Endothelial cell (in vitro differentiated cells): ENCODE measurements at places on chromosomes 1 and 21.

DNA sequence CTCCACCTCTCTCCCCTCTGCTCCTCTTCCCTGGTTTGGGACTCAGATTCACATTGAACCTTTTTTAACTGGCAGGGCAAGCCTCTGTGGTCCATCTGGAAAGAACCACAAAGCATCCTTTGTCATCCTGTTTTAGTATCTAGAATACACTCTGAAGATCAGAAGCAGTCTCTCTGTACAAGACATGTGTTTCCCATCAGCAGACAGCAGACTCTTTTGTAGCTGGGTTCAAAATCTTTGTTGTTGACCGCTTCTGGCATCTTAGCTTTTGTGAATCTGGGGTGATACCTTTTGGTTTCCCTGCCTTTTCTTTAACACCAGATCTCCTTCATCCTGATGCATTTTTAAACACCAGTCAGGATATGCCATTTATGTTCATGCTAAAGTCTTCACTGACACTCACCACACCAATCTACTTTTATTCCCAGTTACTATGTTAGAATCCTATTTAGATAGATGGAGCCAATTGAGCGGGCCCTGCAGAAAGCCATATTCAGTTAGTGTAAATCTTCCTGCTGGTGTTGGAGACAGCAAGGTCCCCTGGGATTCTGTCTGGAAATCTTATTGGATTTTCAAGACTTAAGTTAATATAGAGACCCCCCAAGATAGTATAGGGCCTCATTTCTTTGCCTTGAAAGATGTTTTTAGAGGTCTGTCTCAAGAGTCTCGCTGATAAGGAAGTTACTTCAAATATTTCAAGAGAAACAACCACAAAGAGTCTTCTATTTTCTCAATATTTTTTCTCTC lies 51.1 kb downstream of the ST6GALNAC3 start:
- no peak for DNase-seq

DNA sequence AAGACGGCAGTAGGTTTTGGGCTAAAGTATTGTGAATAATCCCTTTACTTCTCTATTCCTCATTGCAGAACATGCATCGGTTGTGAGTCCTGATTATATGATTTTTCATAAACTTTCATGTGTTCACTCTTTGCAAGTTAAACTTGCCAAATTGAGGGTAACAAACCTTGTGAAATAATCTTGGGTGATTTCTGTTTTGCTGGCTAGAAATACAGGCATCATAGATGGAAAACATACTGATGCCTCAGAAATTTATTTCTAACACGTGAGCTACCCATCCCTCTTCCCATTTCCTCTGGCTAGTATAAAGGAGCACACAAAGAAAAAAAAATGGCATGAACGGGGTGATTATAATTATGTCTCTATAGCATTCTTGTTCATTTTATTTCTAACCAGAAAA lies 39.6 kb downstream of the RGS5 start:
- no peak for DNase-seq

DNA sequence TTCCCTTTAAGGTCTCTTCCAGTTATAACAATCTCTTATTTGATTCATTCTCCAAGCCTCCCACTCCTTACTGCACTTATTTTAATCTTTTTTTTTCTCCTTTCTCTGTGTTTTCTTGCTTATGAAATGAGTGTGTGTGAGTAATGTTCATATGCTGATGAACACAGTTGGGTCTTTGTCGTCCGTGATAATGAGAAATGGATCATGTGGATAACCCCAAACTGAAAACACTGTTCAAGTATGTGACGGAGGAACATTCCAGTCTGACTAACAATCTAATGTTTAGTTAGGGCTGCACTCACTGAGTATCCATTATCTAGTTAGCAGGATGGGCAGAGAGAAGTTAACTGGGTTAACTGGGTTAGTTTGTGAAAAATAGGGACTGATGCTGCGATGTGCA lies 253.1 kb upstream of the DUSP10 start:
- DNase-seq, result no peak

DNA sequence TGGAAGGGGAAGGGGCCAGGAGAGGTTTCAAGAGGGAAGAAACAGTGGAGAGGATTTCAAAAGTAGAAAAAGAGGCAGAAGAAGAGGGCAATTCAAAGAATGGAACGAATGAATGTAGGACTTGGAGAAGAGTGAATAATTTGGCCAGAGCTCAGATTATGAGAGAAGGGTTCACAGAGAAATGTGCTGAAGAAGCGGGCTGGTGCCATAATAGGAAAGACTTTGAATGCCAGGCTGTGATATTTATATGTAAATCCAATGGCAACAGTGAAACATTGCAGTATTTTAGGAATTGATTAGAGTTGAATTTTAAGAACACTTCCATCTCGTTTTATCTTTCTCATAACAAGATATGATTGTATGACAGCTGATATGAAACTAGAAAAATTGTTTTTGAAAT lies 36.0 kb upstream of the ANGPTL7 start:
- no peak for DNase-seq

GRCh38 chr1:160646711-160647328 lies at the start of gene SLAMF1:
Gene SLAMF1, minus strand, starts transcription at chr1:160647044. Its CDS starts 99 bp downstream, at chr1:160646945.
- no peak for DNase-seq

DNA sequence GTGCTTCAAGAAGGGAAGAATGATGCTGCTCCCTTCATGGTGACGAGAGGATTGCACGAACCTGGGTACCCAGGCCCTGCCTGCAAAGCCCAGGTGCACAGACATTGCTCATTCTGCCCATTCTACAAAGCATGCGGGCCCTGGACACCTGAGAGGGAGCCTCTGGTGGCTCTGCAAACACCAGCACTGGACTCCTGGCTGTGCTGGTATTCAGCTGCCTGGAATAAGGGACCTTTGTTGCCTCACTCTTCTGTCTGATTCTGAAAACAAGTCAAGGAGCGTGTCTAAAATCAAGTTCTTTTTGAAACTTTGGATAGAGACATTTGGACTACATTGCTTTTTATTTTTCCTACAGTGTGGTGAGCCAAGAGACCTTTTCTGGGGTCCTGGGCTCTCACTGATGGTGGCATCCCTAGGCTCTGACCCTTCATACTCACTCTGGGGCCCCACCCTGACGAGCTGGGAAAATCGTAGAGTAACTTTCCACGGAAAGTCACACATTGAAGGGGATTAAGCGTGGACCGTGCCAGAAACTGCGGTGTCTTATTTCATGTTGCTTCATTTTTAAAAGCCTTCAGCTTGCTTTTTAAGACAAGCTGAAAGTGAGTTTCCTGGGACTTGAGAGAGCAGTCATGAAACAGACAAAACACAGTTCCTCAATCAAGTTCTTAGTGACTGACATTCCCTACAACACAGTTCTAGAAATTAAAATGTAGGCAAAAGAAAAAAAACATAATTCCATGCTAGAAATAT lies 24.0 kb downstream of the ABCA4 start:
- DNase-seq, result no peak

DNA sequence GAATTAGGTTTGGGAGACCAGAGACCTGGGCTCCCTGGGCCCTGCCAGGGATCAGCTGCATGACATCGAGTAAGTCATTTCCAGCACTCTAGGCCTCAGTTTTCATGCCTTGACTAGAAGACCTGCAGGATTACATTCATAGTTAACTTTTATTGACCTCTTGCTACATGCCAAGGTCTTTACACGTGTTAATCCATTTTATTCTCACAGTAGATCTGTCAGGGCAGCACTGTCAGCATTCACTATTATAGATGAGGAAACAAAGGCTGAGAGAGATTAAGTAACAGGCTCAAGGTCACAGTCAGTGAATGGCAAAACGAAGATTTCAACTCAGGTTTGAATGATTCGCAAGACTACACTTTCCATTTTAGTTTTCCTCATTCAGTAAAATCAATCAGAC lies 37.0 kb downstream of the PGM1 start:
- DNase-seq, result no peak

DNA sequence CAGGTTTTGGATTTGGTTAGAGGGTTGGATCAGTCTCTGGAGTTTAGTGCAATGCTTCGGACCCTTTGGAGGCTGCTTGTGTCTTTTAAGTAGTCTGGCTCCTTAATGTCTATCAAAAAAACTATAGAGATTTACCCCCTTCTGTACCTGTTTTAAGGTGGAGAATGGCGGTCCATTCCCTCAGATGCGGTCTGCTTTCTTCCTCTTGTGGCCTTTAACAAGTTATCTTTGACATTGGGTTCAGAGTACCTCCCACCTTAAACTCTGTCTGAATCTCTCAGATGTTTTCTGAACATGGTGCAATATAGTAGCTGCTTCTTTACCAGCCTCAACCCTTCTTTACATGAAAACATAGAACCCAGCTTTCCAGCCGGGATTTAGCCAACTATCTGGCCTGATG lies 2.4 kb downstream of the IPO9 start:
- DNase-seq, result no peak

DNA sequence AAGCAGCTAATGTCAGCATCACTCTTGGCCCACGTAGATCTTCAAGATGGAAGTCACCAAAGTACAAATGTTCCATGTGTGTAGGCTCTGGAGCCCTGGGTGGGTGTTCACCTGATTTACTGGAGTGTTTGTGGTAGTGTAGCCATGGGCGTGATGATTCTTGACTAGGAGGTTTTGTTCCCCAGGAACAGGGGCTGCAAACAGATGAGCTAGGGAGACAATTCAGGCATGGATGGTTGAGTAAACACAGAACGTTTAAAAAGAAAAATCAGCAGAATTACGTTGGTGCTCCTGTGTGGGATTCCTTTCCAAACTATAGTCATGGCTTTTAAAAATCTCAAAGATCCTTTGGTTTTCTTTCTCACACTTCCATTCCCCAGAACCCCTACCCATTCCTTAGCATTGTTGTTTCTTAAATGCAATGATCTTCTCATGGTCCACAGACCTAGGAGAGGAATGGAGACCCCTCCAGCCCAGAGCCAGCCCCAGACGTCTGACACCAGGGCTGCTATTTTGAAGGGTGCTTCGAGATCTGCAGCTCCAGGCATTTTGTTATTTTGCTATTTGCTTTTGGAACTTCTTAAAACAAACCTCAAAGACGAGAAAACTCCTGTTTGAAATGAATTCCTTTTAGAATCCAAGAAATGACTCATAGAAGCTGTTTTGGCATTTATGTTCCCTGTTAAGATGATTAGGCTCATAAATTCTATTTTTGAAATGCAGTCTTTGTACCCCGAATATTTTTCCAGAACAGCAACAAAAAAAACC lies 115.1 kb downstream of the ETS2 start:
- no peak for DNase-seq

GRCh38 chr1:198686069-198686728 lies 47.4 kb downstream of the PTPRC start:
- no peak for DNase-seq

DNA sequence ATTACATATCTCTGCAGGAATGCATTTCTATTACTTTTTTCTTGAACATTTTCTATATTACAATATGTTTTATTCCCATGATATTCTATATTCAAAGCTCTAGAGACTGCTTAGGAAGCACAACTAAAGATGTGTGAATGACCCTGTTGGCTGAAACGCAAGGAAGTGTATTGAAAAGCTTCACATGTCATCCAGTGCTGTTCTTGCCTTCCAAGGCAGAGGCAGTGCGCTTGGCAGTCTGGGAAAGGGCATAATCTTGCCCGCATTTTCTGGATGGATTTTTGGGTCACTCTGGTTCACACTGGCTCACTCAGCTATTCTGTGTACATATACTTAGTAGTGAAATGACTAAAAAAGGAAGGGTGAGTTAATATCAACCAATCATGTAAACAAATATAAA lies 262.4 kb downstream of the PTPRC start:
- DNase-seq, result no peak

GRCh38 chr1:202987922-202988583 lies 19.1 kb upstream of the TMEM183A start:
- DNase-seq, result no peak

DNA sequence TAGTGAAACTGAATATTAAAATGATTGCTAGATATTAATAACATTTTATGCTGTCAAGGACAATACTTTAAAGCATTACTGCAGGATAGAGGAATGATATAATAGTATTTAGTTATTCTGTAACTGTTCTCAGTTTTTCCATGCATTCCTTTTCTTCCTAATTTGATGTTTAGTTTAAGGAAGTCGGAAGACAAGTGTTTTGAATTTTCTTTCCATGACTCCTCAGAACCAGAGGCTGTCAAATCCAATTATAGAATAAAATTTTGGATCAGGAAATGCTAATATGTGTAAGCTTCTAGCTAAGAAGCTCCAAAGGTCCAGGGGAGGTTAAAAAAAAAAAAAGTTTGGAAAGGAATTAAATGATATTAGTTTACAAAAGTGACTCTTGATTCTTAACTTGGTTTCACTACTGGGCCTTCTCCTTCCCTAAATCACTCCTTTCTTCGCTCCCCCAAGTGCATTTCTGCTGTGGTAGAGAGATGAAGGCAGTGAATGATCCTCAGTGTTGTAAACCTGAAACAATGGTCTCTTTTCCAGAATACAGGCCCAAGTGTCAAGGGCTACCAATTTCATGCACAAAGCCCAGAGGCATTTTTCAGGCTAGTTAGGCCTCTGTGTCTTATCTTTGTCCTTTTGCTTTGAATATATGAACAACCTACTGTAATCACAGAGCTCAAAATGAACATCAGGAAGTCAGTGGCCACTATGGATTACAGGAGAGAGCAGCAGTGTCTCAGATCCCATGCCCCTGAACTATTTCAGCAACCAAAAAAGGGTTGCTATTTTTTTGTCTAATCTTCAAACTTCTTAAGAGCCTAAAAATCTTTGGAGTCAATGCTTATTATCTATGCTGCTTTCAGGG lies 6.2 kb downstream of the ADSS2 start:
- DNase-seq, result no peak

DNA sequence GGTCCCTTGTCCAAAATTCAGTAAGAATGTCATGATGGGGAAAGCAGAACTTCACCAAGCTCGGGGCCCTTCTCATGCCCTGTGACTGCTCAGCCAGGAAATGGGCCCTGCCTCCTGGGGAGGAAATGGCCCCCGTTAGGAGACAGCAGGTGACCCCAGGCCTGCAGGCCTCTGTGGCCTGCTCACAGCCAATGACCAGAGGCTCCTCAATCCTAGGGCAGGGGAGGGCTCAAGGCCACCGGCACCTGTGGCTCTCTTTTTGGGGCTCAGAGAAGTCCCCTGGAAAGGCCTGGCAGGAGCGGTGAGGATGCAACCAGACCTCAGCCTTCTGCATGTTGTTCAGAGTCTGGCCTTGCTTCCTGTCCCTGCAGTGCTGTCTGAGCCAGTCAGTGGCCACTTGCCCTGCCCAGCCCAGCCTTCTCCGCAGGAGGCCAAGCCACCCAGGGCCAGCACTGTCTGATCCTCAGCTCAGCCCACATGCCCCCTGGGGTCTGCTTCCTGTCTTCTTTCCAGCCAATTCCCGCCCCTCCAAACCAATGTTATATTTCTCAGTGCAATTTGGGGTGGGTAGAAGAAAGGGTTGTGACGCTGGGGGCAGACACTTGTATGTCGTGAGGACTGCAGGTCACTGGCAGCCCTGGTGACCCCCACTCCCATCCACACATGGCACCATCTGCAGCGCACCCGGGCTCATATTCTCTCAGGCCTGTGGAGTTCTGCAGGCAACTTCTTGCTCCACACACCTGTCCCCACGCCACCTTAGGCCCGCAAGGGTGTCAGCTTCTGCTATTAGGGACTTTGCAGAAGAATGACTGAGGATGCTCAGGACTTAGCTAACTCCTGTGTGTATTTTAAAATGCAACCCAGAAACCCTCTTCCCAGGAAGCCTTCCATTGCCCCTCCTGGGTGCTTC lies 83.6 kb downstream of the ITPKB start:
- no peak for DNase-seq

- DNase-seq, result no peak
Measured at GRCh38 chr21:40257342-40257741, 390.1 kb downstream of the PCP4 start.

GRCh38 chr1:181139631-181140061 lies 51.1 kb downstream of the IER5 start:
- no peak for DNase-seq
